Hematopoietic multipotent progenitor cell treated with erythropoietin and hydrocortisone succinate and interleukin-3 and kit ligand, for 17 days (in vitro differentiated cells): ENCODE measurements at places on chromosomes 7 and 10.

DNA sequence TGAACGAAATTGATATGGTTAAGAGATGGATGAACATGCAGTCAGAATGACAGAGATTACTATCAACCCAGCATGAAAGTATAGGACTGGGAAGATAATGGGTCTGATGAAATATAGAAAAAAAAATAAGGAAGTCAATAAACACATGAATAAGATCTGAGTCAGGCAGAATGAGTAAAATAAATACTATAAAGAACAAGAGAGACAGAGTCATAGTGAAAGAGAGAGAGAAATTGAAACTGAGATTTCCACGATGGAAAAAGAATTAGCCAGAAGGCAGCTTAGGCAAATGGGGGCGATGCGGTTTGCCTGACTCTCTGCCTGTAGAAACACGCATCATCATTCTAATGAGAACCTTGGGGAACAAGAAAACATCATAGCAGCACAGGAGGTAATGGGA lies 26.6 kb downstream of the SEMA3D start:
- no peak for DNase-seq

DNA sequence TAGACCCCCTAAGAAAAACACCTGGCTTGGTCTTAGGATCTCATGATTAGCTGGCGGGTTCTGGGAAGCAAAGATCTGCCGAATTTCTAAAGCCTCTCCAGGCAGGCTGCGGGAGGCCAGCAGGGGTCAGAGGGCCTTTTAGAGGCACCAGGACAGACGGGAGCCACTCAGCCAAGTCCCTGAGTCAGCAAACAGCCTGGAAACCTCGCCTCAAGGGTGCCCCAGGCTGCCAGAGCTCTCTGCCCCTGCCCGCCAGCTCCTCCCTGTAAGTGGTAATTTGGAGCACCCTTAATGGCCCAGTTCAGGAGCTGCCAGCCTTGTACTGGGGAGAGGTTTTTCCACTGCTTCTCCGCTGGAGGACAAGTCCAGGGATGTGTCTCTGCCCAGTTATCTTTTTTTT lies 88.7 kb downstream of the HIP1 start:
- DNase-seq = no peak

- DNase-seq = peak; percentile 74
Measured at GRCh38 chr10:22682237-22683139, 31.9 kb downstream of the PIP4K2A start.

DNA sequence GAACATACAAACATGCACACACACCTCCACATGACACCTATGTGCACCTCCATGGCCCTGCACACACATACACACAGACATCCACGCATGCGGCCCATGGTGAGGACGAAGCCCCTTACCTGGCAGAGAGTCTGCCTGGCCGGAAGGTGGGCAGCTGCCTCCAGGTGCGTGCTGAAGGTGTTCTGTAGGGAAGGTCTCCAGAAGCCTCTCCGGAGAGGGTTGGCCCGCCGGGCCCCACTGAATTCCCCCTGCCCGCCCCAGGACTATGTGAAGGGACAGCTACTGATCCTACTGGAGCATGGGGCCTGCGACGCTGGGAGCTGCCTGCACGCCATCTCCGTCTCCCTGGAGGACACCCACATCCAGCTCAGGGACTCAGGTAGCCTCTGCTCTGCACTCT lies 8.5 kb upstream of the ZNF467 start:
- DNase-seq = no peak

GRCh38 chr7:32536585-32536984 lies 41.3 kb downstream of the AVL9 start:
- DNase-seq = no peak

DNA sequence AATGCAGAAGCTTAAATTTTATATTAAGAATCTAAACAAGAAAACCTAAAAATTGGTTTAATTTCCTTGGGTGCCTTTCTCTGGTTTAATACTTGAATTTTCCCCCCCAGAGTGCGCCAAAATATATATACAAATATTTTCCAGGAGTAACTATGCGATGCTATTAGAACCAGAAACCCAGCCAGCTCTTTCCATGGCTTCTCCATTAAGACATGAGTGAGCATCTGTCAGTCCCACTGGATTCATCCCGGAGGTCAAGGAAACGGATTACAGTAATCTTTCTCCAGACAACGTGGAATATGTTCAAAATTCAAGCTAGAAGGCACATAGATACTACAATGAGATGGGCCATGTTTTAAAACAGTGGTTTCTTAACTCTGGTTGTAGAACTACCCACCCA lies 148.8 kb downstream of the TAX1BP1 start:
- DNase-seq = no peak

- no peak for DNase-seq
Measured at GRCh38 chr10:34815185-34816084, at the start of gene PARD3. TSS of gene PARD3 (minus strand) at chr10:34815296. CDS start at chr10:34814995, 301 bp downstream.

DNA sequence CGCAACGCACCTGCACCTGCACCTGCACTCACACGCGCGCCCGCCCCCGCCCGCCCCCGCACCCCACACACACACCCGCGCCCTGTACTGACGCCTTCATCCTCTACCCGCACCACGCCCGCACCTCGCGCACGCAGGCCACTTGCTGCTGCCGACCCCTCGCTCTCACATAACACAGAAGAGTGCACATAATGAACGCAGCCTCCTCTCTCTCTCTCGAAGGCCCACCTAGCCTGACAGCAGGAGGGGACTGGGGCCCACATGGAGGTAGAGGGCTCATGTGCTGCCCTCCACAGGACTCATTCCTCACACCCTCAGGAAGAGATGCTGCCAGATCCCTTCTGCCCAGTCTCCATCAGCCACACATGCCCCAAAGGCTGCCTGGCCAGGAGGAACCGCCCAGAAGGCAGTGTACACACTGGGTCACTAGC lies 432 bp upstream of the CAMK2B start:
- no peak for DNase-seq

- DNase-seq = no peak
Measured at GRCh38 chr7:157520249-157520648, 183.4 kb downstream of the DNAJB6 start.

DNA sequence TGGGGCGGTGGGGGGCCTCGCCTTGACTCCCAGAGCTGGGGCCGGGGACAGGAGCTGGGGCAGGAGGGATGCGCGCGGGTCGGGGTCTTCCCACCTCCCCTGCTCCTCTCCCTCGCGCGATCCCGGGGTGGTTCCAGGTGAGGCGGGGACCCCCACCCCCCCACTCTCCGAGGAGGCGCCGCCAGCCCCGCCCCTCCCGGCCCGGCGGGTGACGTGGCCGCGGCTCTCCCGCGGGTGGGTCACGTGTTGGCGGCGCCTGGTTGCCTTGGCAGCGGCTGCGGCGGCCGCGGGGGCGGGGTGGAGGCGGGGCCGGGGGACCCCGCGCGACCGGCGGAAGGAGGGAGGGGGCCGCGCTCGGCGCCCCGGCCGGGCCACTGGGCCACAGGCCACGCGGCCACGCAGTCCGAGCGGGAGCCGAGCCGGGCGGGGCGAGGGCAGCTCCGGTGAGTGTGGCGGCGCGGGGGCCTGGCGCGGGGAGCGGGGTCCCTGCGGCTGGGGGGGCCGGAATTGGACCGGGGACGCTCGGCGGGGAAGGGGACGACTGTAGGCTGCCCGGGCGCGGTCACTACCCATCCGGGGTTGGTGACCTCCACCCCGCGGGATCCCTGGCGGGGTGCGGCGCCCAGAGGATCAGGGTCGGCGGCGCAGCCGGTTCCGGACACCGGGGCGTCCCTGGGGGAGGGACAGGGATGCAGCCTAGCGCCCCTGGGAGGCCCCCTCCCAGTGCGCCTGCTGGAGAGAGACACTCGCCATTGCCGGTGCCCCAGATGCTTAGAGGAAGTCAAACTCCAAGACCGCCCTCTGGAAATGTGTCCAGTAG lies at the start of gene ORAI2:
Gene ORAI2 (plus strand): TSS at position 357 of the 820 bp plus-strand sequence. CDS start 5,382 bp downstream, outside the sequence.
- DNase-seq = peak; percentile 44

DNA sequence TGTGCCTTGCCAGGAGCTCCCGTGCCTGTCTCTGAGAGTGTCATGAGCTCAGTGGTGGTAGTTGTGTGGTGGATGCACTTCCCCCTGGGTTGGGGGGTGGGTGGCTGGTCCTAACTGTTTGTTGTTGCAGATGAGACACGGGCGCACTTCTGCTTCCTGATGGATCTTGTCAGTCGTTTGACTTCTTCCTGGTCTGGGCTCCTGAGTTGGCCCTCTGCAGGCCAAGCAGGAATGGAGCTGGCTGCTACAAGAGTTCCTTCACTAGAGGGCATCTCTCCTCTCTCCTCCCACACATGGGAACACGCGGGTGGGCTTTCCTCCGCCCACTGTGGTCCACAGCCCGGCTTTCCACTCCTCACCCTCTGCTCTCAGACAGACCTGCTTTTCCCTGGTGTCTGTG lies 82.0 kb downstream of the BMS1 start:
- DNase-seq = no peak

GRCh38 chr7:140084972-140085371 lies 22.2 kb upstream of the PARP12 start:
- no peak for DNase-seq

GRCh38 chr10:51076299-51076841 lies 2.1 kb downstream of the PRKG1 start:
- no peak for DNase-seq

GRCh38 chr7:44791278-44792219 lies 4.9 kb upstream of the PPIA start:
- no peak for DNase-seq

GRCh38 chr10:75037171-75038153 lies 74.0 kb upstream of the SAMD8 start:
- DNase-seq = no peak

DNA sequence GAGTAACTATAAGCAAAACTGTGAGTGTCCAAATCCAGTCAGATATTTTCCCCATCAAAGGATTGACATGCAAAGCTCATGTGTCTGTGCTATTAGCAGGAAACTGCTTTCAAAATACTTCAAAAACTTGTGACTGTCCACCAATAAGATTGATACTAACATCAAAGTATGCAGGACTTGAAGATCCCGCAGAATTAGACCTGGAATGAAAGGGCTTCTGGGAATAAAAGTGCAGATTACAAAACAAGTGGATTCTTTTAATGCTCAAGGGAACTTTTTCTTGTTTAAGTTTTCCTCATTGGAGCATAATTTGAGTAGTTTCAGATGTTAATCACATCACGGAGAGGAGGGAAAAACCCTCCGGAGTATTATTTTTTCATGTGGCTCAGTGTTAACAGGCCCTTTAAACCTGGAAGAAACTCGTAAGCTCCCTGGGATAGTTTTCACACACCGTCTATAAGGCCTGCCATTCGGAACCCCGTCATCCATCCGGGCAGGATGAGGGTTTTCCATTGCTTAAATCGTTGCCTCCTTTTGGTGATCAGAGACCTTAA lies 33.9 kb upstream of the MKX start:
- DNase-seq = no peak

DNA sequence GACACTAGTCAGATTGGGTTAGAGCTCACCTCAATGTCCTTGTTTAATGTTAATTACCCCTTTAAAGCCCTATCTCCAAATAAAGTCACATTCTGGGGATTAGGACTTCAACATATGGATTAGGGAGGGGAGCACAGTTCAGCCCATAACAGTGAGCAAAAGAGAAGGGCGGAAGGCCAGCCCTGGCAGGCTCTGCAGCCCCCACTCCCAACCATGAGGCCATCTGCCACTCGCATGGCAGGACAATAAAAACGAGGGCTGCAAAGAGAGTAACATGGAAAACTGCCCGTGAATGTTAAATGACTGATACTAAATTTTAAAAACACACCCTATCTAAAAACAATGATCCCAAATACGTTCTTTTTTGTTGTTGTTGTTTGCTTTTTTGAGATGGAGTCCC lies 38.7 kb downstream of the RGS10 start:
- no peak for DNase-seq

DNA sequence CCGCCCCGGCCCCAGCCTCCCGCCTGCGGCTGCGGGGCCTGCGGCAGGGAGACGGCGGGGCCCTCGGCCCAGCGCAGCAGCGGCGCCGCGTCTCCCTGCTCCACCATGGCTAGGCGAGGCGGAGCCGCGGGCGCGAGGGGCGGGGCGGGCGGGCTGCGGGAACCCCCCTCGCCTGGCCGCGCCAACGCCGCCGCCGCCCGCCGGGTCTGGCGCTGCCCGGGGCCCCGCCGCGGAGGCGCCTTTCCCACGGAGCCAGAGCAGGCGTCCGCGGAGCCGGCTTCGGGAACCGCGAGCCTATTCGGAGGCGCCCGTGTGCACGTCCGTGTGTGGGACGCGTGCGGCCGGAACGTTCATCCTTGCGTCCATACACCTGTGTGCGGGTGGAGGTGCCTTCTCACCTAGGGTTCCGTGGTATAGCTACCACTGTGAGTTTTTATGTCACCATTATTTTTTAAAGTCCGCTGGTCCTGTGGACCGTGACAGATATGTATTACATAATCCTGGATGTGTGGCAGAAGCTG lies at the start of gene DENND11:
Gene DENND11 (minus strand): TSS at position 120 of the 521 bp plus-strand sequence. CDS start 13 bp downstream, at position 107.
- DNase-seq = no peak

DNA sequence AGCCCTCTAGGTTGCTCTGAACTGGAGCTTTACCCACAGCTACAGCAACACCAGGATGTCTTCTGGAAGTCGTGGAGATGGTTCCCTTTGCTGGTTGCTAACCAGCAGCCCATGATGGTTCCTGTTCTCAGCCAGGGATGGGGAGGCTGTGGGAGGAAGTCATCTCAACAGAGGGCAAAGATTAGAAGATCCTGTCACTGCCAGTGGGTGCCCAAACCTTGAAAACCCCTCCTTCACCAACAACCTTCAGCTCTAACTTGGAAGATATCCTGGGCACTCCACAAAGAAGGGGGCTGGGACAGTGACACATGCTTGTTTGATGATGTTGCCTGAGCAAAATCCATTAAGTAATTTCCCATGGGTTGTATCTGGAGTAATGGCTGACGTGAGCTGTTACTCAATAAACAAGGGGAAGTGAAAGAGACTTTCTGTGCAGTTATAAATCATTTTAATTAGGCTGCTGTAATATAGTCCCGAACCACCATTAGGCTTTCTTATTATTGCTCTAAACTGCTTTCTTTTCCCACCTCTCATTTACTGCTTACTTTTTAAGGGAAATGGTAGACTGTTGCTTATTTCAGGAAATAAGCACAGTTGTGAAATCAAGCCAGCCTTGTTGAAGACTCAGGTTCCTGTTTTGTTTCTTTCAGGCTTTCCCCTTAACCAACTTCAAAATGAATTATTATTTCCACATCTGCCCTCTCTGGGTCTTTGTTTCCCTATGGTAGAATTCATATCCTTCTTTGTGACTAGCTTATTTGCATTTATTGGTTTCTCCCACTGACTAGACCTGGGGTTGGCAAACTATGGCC lies 124.8 kb downstream of the PPP1R17 start:
- no peak for DNase-seq

- peak; percentile 43 for DNase-seq
Measured at GRCh38 chr7:31443457-31443856, 70.4 kb upstream of the ITPRID1 start.

DNA sequence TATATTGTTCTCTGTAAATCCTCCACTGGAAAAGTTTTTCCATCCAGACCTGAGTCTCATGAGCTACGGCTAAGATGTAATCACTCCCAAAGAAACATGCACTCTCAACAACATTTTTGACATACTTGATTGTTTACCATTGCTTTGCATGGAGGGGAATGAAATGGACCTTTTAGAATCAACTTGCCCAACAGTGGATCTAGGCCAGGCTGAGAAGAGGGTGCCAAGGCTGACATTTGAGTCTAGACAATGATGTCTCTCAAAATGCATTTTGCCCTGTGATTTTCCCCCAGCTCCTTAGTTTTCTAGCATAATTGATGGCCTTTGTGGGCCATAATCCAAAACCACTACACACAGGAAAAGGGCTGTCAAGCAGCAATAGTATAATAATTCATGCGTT lies 297.9 kb upstream of the KLF6 start:
- no peak for DNase-seq

GRCh38 chr10:95328013-95328412 lies 37.2 kb upstream of the PDLIM1 start:
- DNase-seq = no peak

- no peak for DNase-seq
Measured at GRCh38 chr7:92657391-92657790, 67.2 kb upstream of the FAM133B start.

GRCh38 chr7:134374791-134375190 lies 58.1 kb upstream of the SLC35B4 start:
- DNase-seq = no peak
